ENCODE measurements at places on chromosomes 1 and 21. TPM values are rescaled to one million over a fixed set of nuclear protein-coding genes. Genes with fewer than 3 reads are reported as not detected.

GRCh38 chr21:36149788-36150711 is 6.6 kb upstream of the DOP1B start:
- no peak for DNase-seq
- peaks cover 8% of the 10 kb centered on the region for H3K4me1 ChIP-seq
- no peak overlapping the region for H3K4me3 ChIP-seq

GRCh38 chr1:223765719-223766340 is 53.5 kb downstream of the CAPN2 start:
- H3K27ac ChIP-seq: no peak overlapping the region
- no peaks in the 10 kb centered on the region for H3K4me1 ChIP-seq
- peaks cover 3% of the 10 kb centered on the region for H3K36me3 ChIP-seq
- DNase-seq: no peak

GRCh38 chr1:165896277-165896676 is 68.9 kb downstream of the UCK2 start:
- H3K27me3 ChIP-seq: no peaks in the 10 kb centered on the region
- H3K4me1 ChIP-seq: no peaks in the 10 kb centered on the region
- H3K4me3 ChIP-seq: no peak overlapping the region
- no peaks in the 10 kb centered on the region for H3K36me3 ChIP-seq
- no peak for DNase-seq

DNA sequence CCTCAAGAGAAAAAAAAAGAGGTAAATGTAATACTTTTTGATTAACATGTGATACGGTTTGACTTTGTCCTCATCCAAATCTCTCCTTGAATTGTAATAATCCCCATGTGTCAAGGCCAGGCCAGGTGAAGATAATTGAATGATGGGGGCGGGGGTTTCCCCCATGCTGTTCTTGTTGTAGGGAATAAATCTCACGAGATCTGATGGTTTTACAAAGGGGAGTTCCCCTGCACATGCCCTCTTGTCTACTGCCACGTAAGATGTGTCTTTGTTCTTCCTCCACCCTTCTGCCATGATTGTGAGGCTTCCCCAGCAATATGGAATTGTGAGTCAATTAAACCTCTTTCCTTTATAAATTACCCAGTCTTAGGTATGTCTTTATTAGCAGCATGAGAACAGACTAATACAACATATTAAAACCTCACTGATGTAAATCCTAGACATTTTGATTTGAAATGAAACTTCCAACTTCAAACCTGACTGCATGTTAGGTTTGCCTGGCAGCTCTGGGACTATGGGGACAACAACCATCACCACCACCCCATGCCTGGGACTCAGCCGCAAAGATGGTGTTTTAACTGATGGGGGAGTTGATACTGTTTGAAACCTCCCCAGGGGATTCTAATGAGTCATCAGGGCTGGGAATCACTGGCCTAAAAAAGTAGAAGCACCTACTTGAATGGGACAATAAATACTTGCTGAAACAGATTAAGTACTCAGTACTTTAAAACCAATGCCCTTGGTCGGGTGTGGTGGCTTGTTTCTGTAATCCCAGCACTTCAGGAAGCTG is 32.8 kb upstream of the BACH1 start:
- no peaks in the 10 kb centered on the region for H3K4me1 ChIP-seq
- no peak for DNase-seq
- no peak overlapping the region for H3K27ac ChIP-seq

The MANEAL gene
- total RNA-seq: 8.8 TPM

DNA sequence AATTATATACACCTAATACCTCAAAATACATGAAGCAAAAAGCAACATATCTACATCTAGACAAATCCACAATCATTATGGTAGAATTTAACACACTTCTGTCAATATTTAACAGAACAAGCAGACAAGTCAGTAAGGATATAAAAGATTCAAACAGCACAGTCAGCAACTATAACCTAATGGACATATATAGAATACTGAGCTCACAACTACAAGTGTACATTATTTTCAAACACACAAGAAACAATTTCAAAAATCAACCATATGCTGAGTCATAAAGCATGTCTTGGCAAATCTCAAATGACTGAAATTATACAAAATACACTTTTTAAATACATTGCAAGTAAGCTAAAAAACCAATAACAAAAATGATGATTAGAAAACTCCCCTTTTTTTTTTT is 178.0 kb downstream of the TOMM20 start:
- H3K27ac ChIP-seq: no peak overlapping the region
- no peaks in the 10 kb centered on the region for H3K36me3 ChIP-seq

DNA sequence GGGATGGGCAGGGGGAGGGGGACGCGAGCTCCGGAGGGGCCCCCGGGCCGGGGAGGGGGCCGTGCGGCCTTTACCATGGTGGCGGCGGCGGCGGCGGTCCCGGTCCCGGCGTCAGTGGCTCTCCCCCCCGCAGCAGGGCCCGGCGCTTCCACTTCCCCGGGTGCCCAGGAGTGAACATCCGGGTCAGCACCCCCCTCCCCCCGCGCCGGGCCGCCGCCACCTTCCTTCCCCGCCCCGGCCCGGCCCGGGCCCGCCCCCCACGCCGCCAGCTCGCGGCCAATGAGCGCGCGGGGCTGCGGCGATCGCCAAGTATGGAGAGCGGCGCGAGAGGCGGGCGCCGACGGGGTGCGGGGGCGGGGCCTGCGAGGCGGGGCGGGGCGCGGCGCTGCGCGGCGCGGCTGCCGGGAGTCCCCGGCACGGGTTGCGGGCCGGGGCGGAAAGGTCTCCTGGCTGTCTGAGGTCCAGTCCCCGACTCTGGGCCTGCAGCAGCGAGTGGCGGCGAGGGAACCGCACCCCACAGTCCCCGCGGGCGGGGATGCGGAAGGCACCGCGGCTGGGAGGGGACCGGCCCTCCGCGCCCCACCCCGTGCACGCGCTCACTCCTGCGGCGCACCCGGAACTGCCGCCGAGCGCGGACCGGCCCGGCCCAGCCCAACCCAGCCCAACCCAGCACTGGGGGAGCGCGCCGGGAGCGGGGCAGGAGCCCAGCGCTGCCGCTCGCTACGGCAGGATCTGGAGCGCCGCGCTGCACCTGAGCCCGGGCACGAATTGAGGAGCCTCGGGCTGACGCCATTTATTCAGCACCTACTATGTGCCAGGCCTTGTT is at the start of gene CAPZB:
Gene CAPZB, minus strand, starts transcription at position 178 of the 826 bp plus-strand sequence. Its CDS starts 101 bp downstream, at position 77.
- H3K27ac ChIP-seq: peak within 1 kb of the TSS; percentile 100
- peak within 1 kb of the TSS; percentile 100 for H3K4me3 ChIP-seq
- no peaks in the 10 kb centered on the region for H3K36me3 ChIP-seq
- H3K4me1 ChIP-seq: peaks cover 39% of the 10 kb centered on the region
- no peaks in the 10 kb centered on the region for H3K27me3 ChIP-seq

- no peaks in the 10 kb centered on the region for H3K27me3 ChIP-seq
- H3K4me1 ChIP-seq: no peaks in the 10 kb centered on the region
- no peak overlapping the region for H3K27ac ChIP-seq
- DNase-seq: no peak
- H3K4me3 ChIP-seq: no peak overlapping the region
- H3K36me3 ChIP-seq: no peaks in the 10 kb centered on the region
Observed at GRCh38 chr1:86938855-86939254, 24.4 kb downstream of the HS2ST1 start.

Data from prostate gland (tissue), 2 donors.